Stimulated activated CD4-positive, alpha-beta T cell treated with anti-CD3 and anti-CD28 coated beads, TNF-alpha, amount 100 ng/mL, for 4 hours (primary cell): ENCODE measurements at places on chromosomes 3 and 15.

DNA sequence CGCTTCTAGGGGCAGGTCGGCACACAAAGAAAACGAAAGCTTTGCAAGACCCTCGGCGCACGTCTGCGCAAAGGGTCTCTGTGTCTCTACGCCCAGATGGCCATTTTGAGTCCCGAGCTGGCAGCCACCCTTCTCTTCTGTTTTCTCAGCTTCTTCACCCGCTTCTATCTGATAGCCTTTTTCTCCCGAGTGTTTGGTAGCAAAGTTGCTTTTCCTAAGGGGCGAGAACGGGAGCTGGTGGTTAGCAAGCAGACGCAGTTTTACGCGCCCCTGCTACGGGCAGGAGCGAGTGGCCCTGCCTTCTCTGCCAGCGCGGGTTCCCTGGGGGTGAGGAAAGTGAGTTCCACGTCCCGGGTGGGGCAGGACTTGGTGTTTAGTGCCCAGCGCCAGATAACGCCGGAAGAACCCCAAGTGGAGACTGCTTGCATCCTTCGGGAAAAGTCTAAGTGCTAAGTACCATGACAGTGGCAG, 2.9 kb upstream of the MKRN2 start:
- DNase-seq: no peak

DNA sequence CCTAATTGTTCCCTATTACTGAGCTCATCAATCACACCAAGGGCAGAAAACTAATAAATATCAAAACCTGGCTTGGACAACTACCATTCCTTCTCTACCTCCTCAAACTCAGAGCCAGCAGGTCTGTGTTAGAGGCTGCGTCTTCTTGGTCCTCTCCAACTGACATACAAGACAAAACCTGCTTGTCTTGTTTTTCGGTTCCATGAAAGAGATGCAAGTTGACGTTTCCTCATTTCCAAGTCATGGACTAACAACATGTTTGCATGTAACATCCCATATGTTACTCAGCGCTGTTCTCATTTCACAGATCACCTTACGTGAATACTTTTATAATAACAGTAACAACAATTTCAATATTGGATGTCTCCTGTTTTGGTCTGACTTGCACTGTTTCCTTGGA, 110.9 kb downstream of the LMLN start:
- DNase-seq: no peak

DNA sequence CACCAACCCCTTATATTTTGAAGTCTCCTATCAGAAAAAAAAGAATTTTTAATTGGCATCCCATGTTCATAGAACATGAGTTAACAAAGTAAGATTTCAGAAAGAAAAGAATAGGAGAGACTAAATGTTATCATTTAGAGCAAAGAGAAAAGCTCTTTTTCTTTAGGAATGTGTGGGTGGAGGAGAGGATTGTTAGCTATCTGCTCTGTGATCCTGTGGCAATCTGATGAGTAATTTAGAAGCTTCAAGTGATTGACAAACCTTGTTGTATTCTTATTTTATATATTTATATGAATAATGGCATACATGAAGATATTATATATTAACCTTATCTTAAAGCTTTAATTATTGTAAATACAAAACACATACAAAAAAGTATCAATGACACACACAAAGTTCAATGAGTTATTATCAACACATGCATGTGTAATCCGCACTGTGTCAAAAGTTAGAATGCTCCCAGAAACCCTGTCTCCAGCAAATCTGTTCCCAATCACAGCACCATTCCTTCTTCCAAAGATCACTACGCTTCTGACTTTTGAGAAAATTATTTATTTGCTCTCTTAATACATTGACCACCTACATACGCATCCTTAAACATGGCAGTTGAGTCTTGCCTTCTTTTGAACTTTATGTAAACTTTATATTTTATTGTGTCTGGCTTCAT, 907.4 kb downstream of the MCTP2 start:
- no peak for DNase-seq

DNA sequence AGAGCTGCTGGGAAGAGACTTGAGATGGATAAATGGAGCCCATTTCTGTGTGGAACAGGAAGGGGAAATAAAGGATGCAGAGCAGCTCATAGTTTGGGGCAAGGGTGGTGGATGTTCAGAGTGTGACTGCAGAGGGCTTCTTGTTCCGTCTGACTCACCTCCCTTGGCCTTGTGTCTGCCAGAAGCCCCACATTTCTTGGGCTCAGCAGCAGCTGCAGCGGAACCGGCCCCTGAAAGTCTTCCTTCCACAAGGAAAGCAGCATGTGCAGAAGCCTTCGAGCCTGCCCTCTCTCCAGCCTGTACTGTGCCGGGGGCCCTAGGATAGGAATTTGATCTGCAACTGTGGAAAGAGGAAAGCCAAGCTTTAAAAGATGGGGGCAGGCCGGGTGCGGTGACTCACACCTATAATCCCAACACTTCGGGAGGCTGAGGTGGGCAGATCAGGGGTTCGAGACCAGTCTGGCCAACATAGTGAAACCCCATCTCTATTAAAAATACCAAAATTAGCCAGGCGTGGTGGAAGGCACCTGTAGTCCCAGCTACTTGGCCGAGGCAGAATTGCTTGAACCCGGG, 11.5 kb downstream of the CDAN1 start:
- no peak for DNase-seq

DNA sequence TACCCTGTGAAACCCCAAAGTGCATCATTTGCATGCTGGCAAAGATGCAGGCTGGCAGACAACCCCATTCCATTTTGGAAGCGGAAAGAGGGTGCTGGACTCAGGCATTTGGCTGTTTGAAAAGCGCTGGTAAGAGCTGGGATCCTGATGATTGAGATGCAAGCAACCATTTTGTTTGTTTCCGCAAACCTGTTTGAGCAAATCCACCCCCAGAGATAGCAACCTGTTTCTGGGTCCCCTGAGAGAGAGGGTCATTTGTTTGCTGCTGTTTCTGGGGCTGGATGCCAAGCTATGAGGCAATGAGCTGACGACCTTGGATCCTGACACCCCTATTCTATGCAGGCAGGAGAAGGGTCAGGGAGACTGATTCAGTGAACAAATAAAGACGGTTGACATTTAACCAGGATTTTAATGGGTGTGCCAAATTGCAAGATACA, 9.8 kb downstream of the SLC6A1 start:
- DNase-seq: no peak

DNA sequence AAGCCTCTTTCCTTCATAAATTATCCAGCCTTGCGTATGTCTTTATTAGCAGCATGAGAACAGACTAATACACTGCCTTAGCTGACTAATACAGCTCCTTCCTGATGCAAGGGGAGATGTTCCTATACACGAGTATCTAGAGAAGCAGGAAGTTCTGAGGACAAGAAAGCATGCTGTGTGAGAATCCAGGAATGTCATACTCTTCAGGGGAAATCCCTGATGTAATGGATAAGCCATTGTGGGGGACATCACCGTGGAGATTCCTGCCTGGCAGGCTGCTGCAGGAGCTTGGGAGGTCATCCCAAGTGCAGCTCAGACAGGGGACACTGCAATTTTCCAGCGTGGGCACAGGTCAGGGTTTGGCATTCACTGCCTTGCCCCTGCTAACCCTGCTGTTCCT, 476.9 kb downstream of the NR2F2 start:
- no peak for DNase-seq

DNA sequence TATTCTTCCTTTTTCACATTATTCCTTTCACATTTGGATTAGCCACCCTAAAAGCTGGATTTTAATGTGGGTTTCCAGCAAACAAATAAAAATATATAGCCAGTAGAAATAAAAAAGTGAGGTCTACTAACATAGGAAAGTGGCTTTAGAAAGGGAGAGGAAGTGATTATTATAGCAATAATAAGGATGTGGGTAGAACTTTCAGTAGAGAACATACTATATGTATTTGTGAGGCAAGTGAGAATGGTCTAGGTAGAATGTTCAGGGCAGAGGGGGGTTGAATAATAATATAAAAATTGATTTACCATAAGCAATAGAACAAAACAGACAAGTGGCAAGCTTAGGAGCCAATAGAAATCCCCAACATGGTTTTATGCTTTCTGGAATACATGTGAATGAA, 88.6 kb downstream of the NR1I2 start:
- DNase-seq: no peak

- DNase-seq: no peak
Measured at GRCh38 chr3:100039075-100039474, 75.2 kb downstream of the FILIP1L start.

GRCh38 chr3:42735615-42736014, 33.0 kb upstream of the HHATL start:
- no peak for DNase-seq

GRCh38 chr3:175186511-175186910, 327.4 kb downstream of the NAALADL2 start:
- DNase-seq: no peak
